ENCODE measurements at places on chromosomes 1 and 21.

GRCh38 chr1:187185389-187185788, 356.6 kb downstream of the PLA2G4A start:
- no peaks in the 10 kb centered on the region for H3K4me1 ChIP-seq
- no peak overlapping the region for H3K4me3 ChIP-seq
- H3K27me3 ChIP-seq: no peaks in the 10 kb centered on the region
- DNase-seq: no peak
- no peaks in the 10 kb centered on the region for H3K36me3 ChIP-seq
- no peak overlapping the region for H3K27ac ChIP-seq

- H3K4me3 ChIP-seq: peak overlapping the region; percentile 90
- no peak for DNase-seq
- peak overlapping the region; percentile 96 for H3K27ac ChIP-seq
- peaks cover 62% of the 10 kb centered on the region for H3K4me1 ChIP-seq
- H3K27me3 ChIP-seq: no peaks in the 10 kb centered on the region
Measured at GRCh38 chr1:169585181-169585580, 1.1 kb downstream of the F5 start.

DNA sequence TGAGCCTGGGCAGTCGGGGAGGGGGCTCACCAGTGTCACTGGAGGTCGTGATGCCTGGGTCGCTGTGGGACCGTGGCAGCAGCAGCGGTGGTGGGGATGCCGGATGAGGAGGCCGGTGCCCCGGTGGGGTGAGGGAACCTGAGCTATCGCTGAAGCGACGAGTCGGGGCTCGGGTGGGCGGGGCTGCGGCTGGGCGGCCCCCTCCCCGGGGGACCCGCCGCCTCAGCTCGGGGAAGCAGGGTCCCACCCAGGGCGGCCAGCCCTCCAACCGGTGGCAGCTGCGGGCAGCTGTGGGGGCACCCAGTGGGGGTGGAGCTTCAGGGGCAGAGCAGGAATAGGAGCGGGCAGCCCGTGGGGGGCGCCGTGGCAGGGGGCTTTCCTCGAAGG, 5.0 kb downstream of the ENTREP3 start:
- H3K4me3 ChIP-seq: peak overlapping the region; percentile 63
- peaks cover 4% of the 10 kb centered on the region for H3K36me3 ChIP-seq
- DNase-seq: no peak
- H3K4me1 ChIP-seq: peaks cover 23% of the 10 kb centered on the region

GRCh38 chr1:156226116-156226538, 13.3 kb downstream of the PMF1 start:
- peaks cover 52% of the 10 kb centered on the region for H3K36me3 ChIP-seq
- peak overlapping the region; percentile 90 for H3K27ac ChIP-seq
- H3K4me1 ChIP-seq: peaks cover 62% of the 10 kb centered on the region
- DNase-seq: peak; percentile 57
- H3K4me3 ChIP-seq: peak overlapping the region; percentile 42
- H3K27me3 ChIP-seq: no peaks in the 10 kb centered on the region

GRCh38 chr1:62294261-62294660, 25.0 kb downstream of the KANK4 start:
- no peak overlapping the region for H3K27ac ChIP-seq
- peaks cover 12% of the 10 kb centered on the region for H3K4me1 ChIP-seq
- peak; percentile 13 for DNase-seq
- H3K27me3 ChIP-seq: no peaks in the 10 kb centered on the region
